Inflammatory macrophage treated with lipopolysaccharide for 1 hour (primary cell): ENCODE measurements at places on chromosomes 11 and 22.

DNA sequence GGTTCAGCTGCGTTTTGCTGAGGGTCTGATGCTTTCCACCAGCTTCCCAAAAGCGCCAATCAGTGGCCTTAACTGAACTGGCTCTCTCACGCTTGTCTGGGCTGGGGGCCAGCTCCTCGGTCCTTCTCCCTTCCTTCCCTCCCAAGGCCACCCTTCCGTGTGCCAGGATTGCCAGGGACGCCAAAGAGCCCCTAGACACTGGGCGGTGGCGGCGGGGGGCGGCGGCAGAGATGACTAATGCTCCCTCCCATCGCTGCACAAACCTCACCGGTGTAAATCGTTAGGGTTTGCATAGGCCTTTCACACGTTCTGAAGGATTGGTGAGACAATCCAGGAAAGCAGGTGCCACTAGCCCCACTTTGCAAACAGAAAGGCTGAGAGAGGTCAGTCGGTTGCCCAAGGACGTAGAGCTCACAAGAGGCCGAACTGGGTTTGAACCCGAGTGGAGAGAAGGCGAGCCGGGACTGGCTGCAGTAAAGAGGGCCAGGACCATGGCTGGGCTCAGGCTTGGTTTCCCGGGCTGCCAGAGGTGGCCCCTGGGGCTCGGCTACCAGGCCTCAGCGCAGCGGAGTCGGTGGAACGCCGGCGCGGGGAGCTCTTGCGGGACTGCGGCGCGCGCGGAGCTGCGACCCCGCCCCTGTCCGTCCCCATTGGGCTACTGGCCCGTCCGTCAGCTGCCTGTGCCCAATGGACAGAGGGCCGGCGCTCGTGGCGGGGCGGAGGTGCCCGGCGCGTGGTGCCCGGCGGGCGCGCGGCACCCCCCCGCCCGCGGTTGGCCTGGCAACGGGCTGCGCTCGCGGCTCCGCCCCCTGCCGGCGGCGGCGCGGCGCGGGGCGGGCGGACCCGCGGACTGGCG is 589 bp upstream of the GNAZ start:
- peak; percentile 74 for DNase-seq

DNA sequence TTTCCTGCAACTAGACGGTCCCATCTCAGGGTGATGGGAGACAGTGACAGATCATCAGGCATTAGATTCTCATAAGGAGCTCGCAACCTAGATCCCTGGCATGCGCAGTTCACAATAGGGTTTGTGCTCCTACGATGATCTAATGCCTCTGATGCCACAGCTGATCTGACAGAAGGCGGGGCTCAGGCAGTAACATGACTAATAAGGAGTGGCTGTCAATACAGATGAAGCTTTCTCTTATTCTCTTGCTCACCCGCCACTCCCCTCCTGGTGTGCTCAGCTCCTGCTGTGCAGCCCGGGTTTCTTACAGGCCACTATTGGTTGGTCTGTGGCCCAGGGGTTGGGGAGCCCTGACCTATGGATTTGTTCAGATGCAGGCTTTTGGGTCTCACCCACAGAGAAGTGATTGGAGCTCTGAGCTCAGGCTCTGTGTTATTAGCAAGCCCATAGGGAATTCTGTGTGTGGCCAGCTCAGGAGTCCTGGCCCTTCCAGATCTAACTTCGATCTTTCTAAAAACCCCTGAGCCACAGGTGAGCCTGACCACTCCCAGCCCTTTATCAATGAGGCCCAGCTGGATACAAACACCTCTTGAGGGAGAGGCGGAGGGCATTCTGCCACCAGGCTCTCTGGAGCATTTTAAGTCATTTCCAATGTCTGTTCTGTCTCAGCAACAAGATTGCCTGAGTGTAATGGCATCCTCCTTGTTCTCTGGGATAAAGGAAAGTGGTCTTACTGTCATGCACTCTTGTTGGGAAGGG is 351.8 kb downstream of the BUD13 start:
- no peak for DNase-seq

GRCh38 chr22:24402460-24403192 is 24.8 kb upstream of the ADORA2A start:
- DNase-seq: peak; percentile 97

- no peak for DNase-seq
These were observed 50.6 kb upstream of the DEUP1 start for GRCh38 chr11:93279851-93280347.

DNA sequence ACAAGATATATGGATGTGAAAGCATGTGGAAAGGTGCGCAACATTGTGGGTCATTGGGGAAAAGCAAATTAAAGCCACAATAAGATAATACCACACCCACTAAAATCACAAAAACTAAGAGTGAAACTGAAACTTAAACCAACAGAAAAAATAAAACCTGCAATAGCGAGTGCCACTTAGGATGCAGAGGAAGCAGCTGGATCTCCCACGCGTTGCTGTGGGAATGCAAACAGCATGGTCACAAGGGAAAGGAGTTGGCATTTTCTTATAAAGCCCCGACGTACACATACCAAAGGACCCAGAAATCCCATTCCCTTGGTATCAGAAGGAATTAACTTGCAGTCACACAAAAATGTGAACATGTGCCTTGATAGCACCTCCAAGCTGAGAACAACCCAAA is 712.0 kb downstream of the TBC1D22A start:
- DNase-seq: peak; percentile 3

DNA sequence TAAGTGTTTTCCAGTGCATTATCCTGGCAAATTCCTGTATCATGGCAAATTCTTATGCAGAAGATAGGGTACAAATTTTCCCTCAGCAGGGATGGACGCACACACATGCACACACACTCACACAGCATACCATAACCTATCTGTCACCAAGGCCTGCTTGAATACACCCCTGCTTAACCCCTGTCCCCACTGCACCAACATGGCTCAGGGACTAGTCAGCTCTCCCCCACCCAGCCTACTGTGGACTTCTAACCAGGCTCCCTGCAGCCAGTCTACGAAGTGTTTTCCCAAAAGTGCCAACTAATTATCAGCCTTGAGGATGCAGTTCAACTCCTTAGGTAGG is 63.1 kb downstream of the RAB30 start:
- DNase-seq: no peak

DNA sequence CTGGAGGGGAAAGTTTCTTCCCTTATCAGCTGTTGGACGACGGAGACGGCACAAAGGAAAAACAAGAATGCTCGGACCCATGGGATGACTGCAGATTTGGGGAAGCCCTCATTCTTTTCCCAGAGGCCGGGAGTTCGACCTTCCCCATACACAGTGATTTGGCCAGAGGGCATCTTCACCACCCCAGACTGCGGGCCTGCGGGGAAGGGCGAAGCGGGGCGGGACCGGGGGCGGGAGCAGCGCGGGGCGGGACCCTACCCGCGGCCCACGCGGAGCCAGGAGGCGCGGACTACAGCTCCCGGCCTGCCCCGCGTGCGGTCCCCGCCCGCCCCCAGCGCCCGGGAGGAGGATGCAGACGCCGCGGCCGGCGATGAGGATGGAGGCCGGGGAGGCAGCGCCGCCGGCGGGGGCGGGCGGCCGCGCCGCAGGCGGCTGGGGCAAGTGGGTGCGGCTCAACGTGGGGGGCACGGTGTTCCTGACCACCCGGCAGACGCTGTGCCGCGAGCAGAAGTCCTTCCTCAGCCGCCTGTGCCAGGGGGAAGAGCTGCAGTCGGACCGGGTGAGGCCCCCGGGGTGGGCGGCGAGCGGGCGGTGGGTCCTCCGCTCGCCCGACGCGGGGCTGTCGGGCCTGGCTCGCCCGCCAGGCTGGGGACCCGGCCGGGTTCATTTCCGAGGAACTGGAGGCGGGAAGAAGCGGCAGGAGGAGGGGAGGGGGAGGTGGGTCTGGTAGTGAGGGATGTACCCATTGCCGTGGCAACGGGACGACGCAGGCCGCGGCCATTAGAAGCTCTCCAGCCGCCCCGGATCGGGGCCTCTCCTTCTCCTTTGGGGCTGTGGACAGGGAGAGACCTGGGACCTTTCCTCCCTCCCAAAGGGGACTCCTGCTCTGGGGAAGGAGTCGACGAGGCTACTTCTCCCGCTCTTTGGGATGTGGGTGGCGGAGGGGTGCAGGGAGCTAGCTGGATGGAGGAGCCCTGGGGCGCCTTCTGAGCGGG is at the start of gene KCTD17:
Gene KCTD17 (plus strand): TSS at position 352 of the 995 bp plus-strand sequence. CDS start 19 bp downstream, at position 371.
- DNase-seq: peak; percentile 67

DNA sequence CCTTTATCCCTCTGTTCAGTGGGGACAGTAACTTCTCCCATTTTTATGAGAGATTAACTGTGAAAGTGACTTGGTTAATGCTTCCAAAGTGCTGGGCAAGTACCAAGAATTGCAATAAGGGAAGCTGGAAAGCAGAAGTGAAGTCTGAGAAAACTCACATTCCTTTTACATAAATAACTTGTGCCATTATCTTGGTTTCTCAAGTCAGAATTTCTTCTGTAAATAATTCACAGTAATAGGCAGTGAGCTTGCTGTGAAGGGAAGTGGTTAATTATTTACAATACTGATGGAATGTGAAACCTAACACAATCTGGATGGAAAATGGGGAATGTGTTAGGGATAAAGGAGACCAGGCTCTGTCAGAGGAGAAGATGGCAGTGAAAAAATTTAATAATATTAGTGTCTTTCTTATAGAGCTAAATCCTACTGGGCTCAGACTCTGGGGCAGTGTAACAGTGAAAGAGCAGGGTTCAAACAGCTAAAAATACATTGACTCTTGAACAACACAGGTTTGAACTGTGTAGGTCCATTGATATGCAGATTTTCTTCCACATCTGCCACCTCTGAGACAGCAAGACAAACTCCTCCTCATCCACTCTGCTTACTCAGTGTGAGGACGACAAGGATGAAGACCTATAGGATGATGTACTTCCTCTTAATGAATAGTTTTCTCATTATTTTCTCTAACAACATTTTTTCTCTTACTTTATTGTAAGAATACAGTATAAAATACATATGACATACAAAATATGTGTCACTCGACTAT is 251.5 kb upstream of the ISX start:
- DNase-seq: no peak

DNA sequence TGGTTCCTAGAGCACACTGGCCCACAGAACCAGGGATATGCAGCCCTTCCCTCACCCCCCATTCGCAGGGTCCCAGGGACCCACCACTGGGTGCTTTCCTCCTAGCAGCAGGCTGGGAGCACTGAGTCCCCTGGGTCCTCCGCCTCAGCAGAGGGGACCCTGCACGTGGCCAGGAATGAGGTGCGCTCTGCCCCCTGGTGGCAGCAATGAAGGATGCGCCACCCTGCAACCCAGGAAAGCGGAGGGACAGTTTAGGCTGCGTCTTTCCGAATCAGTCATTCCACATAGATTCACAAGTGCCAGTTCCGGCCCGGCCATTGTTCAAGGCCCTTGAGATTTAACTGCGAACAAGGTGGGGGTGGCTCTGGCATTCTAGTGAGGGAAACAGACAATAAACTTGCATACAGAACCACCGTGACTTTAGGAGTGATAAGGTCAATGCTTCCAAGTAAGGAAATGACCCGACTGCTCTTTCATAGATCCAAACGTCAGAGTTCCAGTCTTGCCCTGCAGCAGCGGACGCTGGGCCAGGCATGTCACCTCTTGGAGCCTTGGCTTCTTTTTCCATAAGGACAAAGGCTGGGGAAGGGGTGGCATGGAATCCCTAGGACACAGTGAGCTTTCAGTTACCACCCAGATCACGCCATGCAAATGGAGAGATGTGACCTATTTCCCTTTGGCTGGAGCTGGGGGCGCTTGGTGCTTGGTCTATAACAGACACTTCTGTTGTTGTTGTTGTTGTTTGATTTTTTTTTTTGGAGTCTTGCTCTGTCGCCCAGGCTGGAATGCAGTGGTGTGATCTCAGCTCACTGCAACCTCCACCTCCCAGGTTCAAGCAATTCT is 7.7 kb downstream of the RIN1 start:
- peak; percentile 42 for DNase-seq

DNA sequence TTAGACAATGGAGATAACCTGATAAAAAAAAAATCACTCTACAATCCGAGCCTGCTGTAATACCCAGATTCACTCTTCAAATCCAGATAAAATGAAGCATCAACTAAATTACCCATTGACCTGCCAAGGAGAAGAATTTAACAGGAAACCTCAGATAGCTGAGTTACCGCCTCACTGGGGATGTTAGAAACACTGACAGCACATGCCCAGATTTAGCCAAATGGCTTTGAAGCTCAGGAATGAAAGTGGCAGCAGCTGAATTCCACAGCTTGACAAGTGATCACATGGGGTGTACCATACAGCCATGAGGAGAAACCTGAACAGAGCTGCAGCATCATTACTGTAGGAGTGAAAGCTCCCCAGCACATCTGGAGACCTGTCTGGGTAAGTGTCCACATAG is 807.6 kb downstream of the DLG2 start:
- no peak for DNase-seq

DNA sequence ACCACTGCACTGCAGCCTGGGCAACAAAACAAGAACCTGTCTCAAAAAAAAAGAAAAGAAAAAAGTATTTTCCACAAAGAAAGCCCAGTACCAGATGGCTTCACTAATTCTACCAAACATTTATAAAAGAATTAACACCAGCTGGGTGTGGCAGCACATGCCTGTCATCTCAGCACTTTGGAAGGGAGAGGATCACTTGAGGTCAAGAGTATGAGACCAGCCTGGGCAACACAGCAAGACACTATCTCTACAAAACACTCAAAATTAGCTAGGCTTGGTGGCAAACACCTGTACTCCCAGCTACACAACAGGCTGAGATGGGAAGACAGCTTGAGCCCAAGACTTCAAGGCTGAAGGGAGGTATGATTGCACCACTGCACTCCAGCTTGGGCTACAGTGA is 20.1 kb downstream of the RSF1 start:
- no peak for DNase-seq

DNA sequence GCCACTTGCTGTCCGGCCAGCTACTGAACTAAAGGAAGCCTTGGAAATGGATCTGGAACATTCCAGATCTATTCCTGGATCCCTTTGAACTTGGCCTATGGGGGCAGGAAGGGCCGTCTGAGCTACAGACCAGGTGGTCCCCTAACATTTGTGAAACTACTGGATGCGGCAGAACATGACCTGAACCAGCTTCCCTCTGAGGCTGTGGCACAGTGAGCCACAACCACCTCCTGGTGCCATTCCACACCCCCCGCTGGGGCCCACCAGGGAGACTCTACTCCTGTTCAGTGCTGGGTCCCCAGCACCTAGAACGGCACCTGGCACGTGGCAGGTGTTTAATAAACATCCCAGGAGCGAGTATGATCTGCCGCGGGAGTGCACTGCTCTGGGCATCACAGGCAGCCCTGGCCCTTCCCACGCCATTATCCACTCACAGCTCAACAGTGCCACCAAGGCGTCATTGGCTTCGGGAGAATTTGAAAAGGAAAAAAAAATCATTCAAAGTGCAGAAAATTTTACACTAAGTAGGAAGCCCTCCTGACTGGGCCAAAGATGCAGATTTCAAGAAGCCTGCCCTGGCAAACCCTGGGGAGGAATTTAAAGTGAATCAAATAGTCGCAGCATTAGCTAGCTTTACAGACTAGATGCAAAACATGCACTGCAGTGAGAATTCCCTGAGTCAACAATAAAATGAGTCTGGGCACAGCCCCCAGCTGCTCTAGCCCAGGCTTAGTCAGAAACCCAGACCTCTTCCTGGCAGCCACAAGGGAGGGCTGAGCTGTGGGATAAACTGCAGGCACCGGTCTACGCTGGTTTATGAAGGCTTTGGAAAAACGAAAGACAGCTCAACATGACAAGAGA is 14.3 kb upstream of the EFCAB6 start:
- no peak for DNase-seq
